Heart left ventricle (tissue), 16 donors: ENCODE measurements at places on chromosomes 4 and X. TPM values are rescaled to one million over a fixed set of nuclear protein-coding genes. Genes with fewer than 3 reads are reported as not detected.

The DDX53 gene
- total RNA-seq: not detected

The HMX1 gene
- total RNA-seq: not detected

The CC2D2A gene
- total RNA-seq: 14.4 TPM

The AKAP17A gene
- 19.1 TPM for total RNA-seq

The HERC5 gene
- total RNA-seq: 3.5 TPM

The DACH2 gene
- total RNA-seq: not detected

The LPAR4 gene
- total RNA-seq: 0.19 TPM

The KLB gene
- not detected for total RNA-seq

The RTL9 gene
- 0.65 TPM for total RNA-seq

The SHISA3 gene
- 2.1 TPM for total RNA-seq

The CTAG1B gene
- not detected for total RNA-seq

The USP11 gene
- 55.2 TPM for total RNA-seq

The SOX3 gene
- total RNA-seq: not detected

The NEXMIF gene
- total RNA-seq: 0.50 TPM

The NSG1 gene
- total RNA-seq: 2.2 TPM

The MAGEA12 gene
- total RNA-seq: not detected

The MAGEE2 gene
- total RNA-seq: not detected

The TMPRSS11F gene
- total RNA-seq: 0.10 TPM

- DNase-seq: no peak
Measured at GRCh38 chr4:12447451-12447850, 1018.8 kb upstream of the HS3ST1 start.

- DNase-seq: peak; percentile 80
Measured at GRCh38 chrX:47523297-47523696, 37.7 kb upstream of the ARAF start.

- DNase-seq: no peak
Measured at GRCh38 chr4:161350946-161351345, 812.9 kb downstream of the FSTL5 start.

GRCh38 chrX:15493118-15493962 lies at the start of gene PIR:
Gene PIR, minus strand, starts transcription at chrX:15493333. Its CDS starts 2,076 bp downstream, at chrX:15491257.
- DNase-seq: peak; percentile 86

DNA sequence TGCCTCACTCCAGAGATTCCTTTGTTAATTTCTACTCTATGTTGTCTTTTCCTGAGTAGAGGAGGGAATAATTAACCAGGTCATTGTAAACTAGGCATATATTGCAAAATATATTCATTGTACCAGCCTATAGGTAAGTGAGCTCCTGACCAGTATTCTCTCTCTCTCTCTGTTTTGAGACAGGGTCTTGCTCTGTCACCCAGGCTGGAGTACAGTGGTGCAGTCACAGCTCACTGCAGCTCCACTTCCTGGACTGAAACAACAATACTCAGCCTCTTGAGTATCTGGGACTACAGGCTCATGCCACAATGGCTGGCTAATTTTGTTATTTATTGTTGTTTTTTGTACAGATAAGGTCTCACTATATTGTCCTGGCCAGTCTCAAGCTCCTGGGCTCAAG lies 198.3 kb downstream of the ARAP2 start:
- DNase-seq: no peak

DNA sequence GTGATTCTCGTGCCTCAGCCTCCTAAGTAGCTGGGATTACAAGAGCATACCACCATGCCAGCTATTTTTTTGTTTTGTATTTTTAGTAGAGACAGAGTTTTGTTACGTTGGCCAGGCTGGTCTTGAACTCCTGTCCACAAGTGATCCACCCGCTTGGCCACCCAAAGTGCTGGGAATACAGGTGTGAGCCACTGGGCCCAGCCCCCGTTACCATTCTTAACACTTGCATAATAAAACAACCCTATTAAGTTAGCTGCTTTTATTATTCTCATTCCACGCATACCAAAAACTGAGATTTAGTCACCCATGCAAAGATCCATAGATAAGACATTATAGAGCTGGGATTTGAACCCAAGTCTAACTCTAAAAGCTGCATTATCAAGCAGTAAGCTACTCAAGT lies 6.0 kb upstream of the TEX13A start:
- no peak for DNase-seq

DNA sequence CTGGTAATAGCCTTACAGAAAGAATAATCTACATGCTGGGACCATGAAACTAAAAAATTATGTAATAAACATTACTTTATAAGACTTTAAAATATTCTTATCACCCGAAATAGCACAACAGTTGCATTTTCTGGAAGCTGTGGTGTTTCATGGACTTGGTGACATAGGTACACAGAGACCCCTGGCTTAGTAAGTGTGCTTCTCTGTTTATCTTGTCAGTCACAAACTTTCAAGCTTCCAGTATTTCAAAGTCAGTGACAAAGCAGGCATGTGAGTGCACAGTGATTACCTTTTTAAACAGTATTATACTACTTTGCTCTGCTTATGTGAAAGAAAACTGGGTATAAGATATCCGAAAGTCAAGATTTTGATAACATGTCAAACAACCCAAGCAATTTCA lies 84.3 kb downstream of the PAPSS1 start:
- no peak for DNase-seq

GRCh38 chrX:136794080-136794479 lies 13.3 kb upstream of the ARHGEF6 start:
- DNase-seq: no peak

DNA sequence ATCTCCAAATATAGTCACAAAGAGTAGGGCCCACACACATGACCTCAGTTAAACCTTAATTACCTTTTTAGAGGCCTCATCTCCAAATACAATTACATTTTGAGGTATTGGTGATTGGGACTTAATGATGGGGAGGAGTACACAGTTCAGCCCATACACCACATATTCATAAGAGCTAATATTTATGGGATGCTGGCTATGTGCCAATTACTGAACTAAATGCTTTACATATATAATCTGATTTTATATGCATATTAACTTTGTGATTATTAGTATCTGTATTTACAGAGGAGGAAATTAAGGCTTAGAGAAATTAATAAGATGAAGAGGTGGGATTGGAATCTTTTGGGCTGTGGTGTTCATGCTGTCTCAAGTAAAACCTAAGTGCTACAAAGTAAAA lies 17.8 kb downstream of the SMARCAD1 start:
- no peak for DNase-seq

DNA sequence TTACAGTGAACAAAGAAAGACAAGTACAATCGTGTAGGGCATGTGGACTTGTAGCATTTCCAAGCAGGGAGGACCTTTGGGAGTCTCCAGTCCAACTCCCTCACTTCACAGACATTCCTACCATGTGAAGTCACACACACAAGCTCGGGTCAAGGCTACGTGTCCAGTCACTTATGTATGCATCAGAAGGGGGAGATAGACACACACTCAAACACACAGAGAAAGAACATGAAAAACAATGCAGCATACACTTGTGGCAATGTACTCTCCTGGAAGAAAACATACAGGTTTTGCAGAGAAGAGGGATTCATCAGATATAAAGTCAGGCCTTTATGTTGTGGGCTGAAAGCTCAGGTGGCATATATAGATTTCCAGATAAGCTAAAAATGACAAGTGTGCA lies 136.1 kb upstream of the MID1 start:
- DNase-seq: no peak

- DNase-seq: no peak
Measured at GRCh38 chrX:1813809-1814208, 198.9 kb downstream of the ASMT start.

- DNase-seq: no peak
Measured at GRCh38 chr4:42654631-42655268, 2.2 kb downstream of the ATP8A1 start.

DNA sequence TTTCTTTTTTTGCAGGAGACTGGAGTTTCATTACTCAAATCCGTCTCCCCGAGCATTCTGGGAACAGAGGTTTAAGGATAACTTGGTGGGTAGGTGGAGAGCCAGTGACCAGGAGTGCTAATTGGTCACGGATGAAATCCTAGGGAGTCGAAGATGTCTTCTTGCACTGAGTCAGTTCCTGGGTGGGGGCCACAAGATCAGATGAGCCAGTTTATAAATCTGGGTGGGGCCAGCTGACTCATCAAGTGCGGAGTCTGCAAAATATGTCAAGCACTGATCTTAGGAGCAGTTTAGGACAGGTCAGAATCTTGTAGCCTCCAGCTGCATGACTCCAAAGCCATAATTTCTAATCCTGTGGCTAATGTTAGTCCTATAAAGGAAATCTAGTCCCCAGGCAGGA lies 741.3 kb downstream of the PCDH7 start:
- DNase-seq: no peak

GRCh38 chr4:40909363-40909876 lies 159.7 kb downstream of the NSUN7 start:
- DNase-seq: no peak

- DNase-seq: no peak
Measured at GRCh38 chr4:3416821-3417221, 24.9 kb upstream of the HGFAC start.

GRCh38 chr4:175833574-175834311 lies 21.7 kb upstream of the GPM6A start:
- DNase-seq: no peak

GRCh38 chr4:176927664-176928063 lies 134.9 kb upstream of the VEGFC start:
- DNase-seq: no peak

DNA sequence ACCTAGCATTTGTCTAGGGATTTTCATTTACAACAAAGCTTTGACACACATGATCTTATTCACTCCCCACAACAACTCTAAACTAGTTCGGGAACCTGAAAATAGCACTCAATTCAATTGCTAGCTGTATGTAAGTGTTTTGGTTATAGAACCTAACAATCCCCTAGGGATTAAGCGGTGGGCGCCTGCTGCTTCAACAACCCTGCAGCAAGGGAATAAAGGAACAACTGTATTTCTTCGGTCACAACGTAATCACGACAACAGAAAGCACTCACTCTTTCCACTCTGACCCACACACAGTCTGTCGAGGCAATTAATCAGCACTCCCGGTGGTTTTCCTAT lies 674 bp upstream of the DIAPH2 start:
- no peak for DNase-seq

DNA sequence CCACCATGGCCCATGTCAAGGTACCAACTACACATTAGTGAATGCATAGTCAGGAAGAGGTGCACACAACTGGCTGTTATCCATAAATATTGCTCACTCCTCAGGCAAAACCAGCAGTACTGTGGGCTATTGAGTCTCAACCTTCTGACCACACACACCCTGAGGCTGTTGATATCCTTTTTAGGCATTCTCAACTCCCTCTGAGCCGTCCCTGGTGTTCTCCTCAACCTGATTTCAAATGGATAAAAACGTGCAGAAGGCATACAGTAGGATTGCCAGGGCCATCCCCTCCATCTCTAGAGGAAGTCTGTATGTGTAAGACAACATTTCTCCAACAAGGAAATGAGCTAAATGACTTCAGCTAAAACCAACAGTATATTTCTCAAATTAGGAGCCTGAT lies 98.7 kb upstream of the KLHL13 start:
- no peak for DNase-seq

DNA sequence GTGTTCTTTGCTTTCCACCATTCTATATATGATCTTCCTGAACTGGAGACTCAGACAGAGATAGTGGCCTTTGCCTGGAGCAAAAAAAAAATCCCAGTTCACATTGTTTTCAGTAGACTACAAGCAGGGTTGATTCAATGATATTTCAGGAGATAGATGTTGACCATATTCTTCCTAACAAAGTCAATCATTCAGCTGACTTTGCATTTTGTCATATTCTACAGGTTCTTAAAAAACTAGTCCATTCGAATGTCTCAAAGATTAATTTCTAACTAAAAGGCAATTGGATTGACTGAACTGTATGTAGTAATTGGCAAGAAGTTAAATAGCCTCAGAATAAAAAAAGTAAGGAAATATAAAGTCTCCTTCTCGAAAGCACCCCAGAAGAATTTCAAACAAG lies 479.5 kb downstream of the NKX6-1 start:
- no peak for DNase-seq

DNA sequence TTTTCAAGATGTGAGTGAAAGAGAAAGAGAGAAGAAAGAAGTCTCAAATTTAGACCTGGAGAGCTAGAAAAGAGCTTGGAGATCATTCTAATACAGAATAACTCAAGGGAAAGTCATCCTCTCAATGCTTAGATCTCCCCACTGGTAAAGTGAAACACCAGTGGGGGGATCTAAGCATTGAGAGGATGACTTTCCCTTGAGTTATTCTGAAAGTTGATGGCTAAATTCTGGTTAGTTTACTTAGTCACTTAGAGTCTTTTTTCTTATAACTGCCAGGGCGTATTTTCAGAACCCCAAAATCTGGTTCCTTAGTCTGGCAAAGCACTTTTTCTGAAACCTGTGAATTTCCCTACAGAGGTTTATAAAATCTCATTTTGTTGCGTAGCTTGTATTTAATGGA lies 198.6 kb downstream of the ARHGAP24 start:
- DNase-seq: no peak

GRCh38 chr4:109559983-109560686 lies at the start of gene MCUB:
Gene MCUB, plus strand, starts transcription at chr4:109560246. Its CDS starts 92 bp downstream, at chr4:109560338.
- peak; percentile 86 for DNase-seq

DNA sequence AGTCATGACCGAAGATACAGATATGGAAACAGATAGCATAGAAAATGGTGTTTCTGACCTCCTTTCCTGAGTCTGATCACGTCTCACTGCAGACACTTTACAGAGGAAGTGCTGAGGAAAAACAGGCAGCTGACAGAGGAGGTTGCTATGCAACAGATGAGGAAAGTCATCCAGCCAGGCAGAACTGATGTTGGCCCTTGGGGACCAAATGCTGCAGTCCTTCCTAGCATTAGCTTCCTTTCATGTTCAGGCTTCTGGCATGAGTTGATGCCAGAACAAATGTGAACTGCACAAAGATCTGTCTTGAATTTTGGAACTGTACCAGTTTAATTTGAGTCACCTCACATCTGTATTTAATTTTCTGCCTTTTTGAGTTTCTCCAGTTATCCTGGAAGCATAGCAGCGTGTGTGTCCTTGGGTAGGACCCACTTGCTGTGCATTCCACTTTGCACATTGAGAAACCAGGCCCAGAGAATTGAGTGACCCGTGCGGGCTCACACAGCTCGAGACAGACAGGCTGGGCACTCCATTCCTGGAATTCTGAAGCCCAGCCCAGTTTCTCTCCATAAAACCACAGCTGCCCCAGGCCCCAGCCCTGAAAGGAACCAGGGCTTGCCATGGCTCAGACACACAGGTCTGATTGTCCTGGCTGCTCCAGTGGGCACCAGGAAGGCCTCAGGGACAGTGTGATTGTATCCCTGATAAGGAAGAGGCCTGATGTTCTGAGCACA lies 1.4 kb upstream of the MAGED1 start:
- DNase-seq: peak; percentile 59

- no peak for DNase-seq
Measured at GRCh38 chr4:71545168-71545567, 206.3 kb downstream of the SLC4A4 start.

GRCh38 chr4:117874216-117874615 lies 160.1 kb upstream of the NDST3 start:
- no peak for DNase-seq

GRCh38 chrX:47481160-47481559 lies 1.9 kb downstream of the ZNF41 start:
- no peak for DNase-seq

DNA sequence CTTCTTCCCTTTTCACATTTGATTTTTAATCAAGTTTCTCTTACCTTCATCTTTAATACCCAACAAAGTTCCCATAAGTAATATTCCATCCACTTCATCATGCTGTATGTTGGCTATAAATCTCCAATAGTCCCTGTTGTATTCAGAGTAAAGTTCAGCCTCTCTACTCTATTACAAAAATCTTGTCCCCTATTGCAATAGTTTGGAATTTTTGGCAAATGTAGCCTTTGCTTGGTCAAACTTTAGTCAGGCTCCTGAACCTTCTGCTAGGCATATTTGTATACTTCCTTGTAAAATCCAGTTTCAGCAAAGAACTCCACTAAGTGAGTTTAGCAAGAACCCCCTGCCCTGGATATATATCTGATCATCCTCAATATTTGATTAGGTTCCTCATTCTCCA lies 54.0 kb upstream of the PACRGL start:
- DNase-seq: no peak
